ENCODE measurements at places on chromosomes 5 and 9.

DNA sequence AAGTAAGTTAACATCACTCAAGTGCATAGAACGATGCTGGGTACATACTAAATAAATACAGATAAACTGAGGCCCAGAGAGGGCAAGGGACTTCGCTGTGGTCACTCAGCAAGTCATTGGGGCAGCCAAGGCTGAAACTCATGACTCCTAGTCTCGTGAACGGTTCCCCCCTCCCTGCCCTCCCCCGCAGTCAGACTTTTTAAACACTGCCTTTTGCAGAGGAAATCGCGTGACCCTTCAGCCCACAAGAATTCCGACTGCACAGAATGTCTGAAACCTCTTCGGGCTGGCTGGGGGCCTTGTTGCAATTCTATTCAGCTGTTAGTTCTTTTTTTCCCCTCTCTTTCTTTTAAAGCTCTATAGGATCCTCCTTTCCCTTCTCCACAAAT, 28.1 kb downstream of the NEK6 start:
- no peak for DNase-seq

- DNase-seq: no peak
Observed at GRCh38 chr5:39395521-39395920, 29.3 kb downstream of the DAB2 start.

GRCh38 chr9:89439571-89439970, 58.3 kb downstream of the SEMA4D start:
- DNase-seq: no peak

DNA sequence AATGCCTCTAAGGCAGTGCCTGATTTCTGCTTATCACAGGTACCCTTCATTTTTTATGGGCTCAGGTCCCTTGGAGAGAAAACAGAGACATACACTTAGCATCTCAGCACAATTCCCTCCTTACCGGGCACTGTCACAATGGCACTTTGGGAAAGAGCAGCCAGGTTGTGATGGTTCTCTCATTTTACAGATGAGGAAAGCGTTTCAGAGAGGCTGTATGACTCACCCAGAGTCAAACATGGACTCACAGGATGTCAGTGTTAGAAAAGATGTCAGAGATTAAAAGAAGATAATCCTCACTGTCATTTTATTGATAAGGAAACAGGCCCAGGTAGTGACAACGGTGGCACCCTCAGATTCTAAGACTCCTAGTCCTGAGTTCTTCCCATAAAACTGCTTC, 12.0 kb upstream of the SLC31A2 start:
- no peak for DNase-seq

GRCh38 chr9:127813686-127814226, 11.1 kb downstream of the FPGS start:
- DNase-seq: no peak

DNA sequence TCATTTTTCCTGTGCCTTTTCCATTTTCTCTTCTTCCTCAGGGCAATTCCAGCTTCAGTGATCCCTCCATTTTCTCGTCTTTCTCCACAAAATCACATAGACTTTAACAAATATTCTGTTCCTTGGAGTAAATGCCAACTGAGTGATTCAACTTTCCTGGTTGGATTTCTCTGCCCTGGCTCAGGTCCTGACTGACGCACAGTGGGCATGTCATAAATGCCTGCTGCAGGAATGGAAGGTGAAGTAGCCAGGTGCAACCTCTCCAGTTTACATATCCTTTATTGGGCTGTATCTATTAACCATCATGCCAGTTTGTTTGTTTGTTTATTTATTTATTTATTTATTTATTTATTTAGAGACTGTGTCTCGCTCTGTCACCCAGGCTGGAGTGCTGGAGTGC, 95.1 kb downstream of the MEF2C start:
- DNase-seq: no peak

GRCh38 chr5:68225188-68225910, 9.8 kb downstream of the PIK3R1 start:
- DNase-seq: no peak

GRCh38 chr5:42879291-42879690, 67.6 kb upstream of the SELENOP start:
- DNase-seq: no peak

DNA sequence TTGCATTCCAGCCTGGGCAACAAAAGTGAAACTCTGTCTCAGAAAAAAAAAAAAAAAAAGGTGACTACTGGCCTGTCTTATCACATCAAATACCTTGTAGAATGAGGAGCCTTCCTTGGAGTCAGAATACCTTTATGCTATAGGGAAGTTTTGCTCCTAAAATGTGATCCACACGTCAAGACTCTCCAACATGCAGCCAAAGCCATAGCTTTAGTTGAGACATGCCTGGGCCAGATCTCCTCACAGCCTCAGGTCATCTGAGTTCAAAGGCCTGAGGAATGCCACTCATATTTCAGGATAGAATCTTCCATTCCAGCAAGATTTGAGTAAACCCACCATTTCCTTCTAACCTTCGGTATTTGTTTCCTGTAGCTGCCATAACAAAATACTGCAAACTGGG, 13.7 kb upstream of the SOWAHA start:
- DNase-seq: no peak

GRCh38 chr9:114263853-114264510, 58.9 kb upstream of the ORM1 start:
- DNase-seq: no peak

- DNase-seq: no peak
Observed at GRCh38 chr5:87184605-87185004, 83.1 kb upstream of the RASA1 start.

- no peak for DNase-seq
Observed at GRCh38 chr5:26563979-26564378, 474.4 kb downstream of the CDH9 start.

DNA sequence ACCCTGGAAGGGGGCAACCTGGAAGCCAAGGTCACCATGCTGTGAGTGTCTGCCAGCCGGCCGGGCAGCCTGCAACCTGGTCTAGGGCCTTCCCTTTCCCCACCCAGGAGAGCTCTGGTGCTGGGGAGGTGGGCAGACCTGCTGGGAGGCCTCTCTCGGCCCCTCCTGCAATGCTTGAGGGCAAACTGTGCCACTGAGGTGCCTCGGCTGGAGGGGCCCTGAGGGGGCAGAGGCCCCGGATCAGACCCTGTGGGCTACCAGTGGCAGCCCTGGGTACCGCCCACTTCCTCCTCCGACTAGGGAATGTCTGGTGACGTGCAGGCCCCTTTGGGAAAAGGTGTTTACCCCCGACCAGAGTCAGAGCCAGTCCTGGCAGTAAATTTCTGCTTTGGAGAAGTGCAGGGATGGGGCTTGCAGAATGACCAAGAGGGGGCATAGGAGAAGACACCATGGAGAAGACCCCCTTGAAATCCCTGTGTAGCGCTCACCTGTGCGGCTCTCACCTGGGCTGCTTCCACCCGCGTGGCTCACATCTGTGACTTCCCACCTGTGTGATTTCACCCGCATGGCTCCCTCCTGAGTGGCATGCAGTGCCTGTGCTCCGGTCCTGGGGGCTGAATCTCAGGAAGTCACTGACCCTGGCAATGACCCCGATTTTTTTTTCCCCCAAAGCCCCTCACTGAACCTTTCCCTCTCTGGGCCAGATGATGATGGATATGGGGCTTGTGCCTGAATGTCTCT, 1.1 kb downstream of the LCN1 start:
- no peak for DNase-seq

DNA sequence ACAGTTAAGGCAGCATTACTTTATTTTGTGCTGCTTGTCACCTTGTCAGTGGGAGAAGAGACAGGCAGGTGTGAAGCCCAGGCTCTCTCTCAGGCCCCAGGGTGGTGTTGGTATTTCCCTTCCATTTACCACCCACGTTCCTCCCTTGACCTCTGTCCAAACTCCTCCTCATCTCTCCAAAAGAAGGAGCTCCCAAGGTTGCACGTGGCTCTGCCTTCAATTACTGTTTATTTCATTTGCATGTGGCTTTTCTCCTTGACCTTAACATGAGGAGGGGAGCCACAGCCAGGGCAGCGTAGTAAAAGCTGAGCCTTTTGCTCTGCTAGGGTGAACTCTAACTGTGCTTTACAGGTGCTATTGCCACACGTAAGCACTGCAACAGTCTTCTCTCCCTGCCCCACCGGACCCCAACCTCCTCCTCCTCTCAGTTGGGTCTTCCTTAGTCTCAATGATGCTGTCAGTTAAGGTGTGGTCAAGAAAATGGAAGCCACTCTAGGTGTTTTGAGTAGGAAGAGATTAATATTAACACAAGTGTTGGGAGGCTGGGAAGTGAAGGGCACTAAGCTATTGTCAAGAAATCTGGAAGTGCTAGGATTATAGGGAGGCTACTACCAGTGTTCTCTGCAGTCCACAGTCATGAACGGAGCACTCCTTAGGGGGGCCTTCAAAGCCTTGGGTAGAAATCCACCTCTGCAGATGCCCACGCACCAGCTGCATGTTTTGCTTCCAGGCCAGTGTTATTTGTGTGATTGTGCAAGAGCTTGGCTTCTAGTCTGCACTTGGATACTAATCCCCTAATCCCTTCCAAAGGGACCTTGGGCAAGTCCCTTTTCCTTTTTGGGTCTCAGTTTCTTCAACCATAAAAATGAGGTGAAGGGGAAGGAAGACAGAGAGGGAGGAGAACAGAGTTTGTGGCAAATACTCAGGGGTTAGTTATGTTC, 3.9 kb upstream of the ALDH1B1 start:
- DNase-seq: no peak

- DNase-seq: peak; percentile 69
Observed at GRCh38 chr5:132227485-132228240, at the start of gene P4HA2. Gene P4HA2, minus strand, starts transcription at chr5:132227853. Its CDS starts 9,227 bp downstream, at chr5:132218626.

DNA sequence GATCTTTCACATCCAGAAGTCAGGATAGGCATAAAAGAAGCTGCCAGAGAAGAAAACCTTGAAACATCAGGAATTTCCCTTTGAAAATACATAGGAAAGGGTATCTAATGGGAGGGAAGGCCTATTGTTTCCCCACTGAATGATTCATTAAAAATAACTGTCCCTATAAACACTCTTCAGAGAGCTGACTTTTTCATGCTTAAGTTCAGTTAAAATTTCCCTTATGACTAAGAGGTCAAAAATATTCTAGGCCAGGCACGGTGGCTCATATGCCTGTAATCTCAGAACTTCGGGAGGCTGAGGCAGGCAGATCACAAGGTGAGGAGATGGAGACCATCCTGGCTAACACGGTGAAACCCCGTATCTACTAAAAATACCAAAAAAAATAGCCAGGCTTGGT, 499.5 kb downstream of the ENC1 start:
- DNase-seq: no peak

GRCh38 chr5:154166901-154167791, 23.4 kb upstream of the GALNT10 start:
- DNase-seq: no peak

DNA sequence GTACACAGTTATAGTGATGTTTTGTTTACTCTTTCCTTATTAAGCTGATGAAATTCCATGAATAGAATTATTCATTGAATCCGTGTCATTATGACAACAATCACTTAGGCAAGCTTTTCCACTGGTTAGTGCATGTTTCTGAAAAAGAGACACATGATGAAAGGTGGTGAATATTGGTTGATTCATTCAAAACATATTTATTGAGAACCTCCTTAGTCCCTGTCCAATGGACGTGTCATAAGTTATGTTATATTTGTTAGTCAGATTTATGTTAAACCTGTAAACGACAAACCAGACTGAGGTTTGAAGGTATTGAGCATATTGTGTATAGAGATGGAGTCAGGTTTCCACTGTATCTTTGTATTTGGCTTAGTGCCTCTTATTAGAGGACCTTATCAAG, 1888.9 kb upstream of the CDH6 start:
- DNase-seq: no peak

DNA sequence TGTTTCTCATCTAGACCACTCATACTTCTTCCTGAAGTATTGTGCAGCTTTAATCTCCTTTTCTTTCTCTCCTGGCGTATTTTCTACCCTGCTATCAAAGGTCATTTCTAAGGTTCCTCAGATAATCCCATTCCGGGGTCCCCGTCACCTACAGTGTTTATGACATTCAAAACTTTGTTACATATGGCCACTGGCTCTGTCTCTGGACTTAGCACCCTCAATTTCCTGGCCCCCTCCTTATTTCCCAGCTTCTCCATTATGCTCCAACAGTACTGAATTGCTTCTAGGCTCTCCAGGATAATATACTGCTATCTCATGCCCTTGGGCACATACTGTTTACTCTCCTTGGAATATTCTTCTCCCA, 31.2 kb downstream of the RFK start:
- DNase-seq: no peak

DNA sequence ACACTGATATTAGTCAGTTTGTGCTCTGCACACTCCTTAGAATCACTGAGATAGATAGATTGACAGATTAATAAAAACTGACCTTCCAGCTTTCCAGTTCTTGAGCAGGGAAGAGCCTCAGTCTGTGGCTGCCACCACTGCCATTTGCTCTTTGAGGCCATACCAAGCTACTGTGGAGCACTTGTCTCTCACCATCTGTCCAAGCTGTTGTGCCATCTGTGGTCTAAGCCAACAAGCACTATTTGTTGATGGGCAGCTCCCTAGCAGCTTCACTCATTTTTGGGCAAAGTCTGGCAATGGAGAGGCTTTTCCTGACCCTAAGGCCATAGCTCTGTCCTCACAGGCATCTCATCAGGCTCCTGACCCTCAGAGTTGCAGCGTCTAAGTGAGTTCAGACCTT, 30.4 kb downstream of the HTR1A start:
- no peak for DNase-seq

DNA sequence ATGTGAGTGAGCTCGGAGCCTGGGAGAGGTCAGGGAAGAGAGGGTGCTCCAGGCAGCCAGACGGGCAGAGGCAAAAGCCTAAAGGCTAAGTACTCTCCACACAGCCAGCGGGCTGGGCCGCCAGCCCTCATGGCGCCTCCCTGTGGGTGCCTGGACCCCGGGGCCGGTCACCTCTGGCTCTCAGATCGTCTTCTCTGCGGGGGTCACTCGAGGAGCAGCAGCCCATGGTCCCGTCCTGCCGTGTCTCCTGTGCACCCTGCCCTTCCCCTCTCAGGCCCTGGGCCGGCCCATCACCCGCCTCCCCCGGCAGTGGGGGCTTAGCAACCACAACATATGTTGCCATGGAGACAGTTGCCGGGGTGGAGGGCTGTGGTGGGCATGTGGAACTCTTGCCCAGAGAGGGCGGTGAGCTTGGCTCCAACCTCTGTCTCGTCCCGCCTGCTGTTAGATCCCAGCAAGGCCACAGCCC, 4.2 kb downstream of the AK1 start:
- no peak for DNase-seq

Measured in breast epithelium (tissue), 4 donors.